ENCODE measurements at places on chromosomes 12 and 14.
A peak's percentile ranks its signal among the peaks of the same experiment; 100 is the strongest.

DNA sequence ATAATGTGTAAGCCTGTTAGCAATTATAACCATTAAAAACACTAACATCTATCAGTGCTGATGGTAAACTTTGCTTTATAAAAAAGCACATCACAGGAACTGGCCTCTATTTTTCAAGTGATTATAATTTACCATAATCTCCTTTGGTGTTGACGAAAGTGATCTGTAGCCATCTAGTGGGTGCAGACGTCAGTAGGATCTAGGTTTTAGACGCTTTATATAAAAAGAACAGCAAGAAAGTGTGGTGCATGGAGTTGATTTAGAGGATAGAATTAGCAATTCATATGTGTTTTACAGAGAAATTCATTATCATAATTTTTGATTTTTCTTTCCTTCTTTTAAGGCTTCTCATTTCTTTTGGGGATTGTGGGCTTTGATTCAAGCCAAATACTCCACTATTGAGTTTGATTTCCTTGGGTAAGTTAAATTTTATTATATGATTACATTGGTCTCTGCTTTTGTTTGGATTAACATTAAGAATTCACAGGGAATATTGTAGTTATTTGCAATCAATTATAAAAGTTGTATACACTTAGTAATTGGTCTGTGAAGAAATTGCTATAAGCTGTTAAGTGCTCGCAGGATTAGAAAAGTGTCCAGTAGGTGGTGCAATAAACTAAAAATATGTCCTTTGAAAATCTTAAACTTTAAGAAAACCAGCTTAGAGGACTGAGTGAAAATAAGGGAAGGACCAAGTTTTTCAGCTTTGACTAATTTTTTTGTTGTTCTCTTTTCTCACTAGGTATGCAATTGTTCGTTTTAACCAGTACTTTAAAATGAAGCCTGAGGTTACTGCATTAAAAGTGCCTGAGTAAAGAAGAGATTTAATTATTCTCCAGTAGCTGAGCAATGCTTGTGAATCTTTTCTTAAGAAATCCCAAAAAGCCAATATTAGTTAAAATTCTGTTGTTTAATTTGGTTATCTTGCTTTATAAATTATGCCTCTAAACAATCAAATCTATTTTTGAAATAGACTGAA, 59.5 kb downstream of the ETNK1 start:
- no peak for DNase-seq

DNA sequence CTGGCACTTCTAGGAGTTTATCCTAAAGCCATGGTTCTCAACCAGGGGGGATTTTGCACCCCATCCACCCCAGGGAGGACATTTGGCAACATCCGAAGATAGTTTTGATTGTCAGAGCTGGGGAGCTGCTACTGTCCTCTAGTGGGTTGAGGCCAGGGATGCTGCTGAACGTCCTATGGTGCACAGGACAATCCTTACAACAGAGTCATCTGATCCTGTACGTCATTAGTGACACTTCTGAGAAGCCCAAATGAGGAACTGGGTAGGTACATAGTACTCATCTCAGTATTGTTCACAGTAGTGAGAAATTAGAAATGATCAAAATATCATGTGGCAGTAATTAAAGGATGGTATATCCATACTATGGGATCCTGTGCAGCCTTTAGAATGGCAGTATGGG, 185.1 kb downstream of the CHST11 start:
- DNase-seq, result no peak

GRCh38 chr14:72603639-72604038, 290.3 kb downstream of the DPF3 start:
- DNase-seq, result no peak

DNA sequence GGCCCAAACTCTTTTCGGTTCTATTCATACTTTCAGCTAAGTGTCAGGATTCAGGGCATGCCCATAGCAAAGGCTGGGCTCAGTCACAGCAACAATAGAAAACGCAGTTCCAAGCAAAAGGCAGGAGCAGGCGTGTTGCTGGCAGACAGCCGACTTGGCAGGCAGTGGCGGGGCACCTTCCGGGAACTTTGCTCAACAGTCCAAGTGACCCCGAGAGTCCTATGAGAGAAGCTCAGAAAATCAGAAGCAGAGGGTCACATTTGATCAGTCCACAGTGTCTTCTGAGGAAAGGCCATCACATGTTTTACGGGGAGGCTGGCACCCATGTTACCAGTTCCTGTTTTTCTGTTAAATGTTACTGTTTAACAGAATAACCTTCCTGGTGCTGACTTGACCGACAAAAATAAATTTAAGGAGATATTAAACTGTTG, 115.0 kb downstream of the DACT1 start:
- no peak for DNase-seq

- no peak for DNase-seq
Measured at GRCh38 chr14:48275301-48275700, 599.9 kb upstream of the MDGA2 start.

DNA sequence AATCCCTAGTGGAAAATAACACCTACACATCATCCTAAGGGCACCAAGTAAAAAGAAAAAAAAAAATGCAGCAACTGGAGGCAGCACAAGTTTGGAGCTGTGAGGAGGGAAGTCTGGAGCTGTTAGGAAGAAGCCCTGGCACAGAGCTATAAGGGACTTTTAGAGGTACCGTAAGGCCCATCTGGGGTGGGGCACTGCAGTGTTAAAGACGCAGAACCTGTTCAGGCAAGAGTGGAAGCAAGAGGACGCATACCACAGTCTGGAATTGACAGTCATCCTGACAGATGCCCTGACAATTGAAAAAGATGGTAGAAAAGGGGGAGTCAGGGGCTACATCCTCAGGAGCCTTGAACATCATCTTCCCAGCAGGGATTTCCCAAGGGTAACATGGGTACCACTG, 195.9 kb upstream of the PLEKHG7 start:
- DNase-seq, result no peak

DNA sequence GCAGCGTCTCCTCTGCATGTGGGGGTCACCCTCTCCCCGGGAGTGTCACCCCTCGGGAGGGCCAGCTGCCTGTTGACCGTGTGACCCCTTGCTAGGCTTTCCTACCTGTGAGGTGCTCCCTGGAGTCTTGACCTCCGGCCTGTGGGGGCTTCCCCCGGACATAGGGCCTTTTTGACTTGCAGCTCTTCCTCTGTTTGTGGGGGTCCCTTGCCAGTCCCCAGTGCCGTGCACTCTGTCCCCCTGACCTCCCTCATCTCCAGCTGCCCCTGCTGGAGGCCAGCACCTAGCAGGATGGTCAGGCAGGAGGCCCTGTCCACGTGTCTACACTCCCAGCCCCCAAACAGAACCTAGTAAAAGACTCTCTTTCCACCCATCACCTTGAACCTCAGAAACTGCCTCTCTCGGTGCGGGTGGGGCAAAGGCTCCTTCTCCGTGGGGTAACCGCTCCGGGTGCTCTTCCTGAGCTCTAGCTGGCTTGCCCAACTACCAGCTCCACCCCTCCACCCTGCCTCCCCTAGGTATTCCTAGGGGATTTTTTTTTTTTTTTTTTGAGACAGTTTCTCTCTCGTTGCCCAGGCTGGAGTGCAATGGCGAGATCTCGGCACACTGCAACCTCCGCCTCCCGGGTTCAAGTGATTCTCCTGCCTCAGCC, 810 bp downstream of the AACS start:
- no peak for DNase-seq

DNA sequence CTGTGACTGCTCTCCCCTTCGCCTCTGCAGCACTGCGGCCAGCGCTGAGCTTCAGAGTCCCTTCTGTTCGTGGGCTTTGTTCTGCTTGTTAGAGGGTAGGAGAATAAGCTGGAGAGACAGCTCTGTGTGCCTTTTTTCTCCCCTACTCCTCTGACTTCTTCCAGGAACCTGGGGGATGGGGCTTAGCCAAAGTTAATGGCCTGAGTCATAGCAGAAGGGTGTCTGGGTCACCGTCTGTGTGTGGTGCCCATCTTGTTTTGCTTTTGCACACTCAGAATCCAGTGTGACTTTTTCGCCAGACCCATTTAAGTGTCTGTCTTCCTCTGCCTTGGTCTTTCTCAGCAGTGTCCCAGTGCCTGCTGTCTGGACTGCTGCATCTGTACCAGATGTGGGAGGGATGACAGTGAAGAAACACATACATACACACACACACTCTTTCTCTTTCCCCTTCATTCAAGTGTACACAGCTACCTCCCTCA, 3.0 kb downstream of the KIF5A start:
- DNase-seq, result no peak

GRCh38 chr14:103356024-103356682, 22.1 kb downstream of the EIF5 start:
- DNase-seq, result no peak

DNA sequence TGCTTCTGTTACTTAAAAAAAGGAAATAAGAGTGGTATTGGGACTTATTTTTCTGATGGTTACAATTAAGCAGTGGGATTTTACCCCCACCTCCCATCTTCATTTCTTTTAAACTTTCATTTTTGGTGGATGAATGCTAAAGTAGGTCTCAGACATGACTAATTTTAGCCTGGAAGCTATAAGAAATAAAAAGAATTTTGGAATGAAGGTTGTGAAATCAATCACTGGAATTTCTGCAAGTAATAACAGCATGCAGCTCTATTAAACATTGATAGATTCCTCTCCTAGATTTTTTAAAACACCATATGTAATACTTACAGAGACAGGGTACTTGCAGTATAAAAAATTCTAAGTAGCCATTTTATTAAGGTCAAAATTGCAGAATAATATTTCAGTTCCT, 164.2 kb upstream of the CLEC14A start:
- DNase-seq, result no peak

GRCh38 chr14:50774542-50775267, 56.3 kb downstream of the NIN start:
- no peak for DNase-seq

DNA sequence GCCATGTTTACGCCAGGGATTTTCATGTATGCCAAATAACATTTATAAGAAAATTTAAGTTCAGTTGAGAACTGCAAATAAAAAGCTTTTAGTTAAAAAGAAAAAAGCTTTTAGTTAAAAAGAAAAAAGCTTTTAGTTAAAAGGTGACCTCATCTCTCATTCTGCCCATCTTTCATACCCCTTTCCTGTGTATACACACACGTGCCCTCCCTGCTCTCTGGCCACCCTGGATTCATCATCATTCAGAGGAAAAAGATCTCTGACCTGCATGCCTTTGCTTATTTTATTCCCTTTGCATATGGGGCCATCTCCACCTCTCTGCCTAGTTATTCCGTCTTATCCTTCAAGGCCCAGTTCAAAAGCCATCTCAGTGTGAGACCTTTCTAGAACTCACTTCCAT, 38.1 kb upstream of the CDK17 start:
- no peak for DNase-seq

GRCh38 chr12:6536894-6537579, 2.7 kb downstream of the GAPDH start:
- peak; percentile 32 for DNase-seq

- DNase-seq, result no peak
Measured at GRCh38 chr12:89129167-89129870, 223.0 kb downstream of the DUSP6 start.

GRCh38 chr12:22409377-22410164, 75.1 kb upstream of the ST8SIA1 start:
- DNase-seq, result peak; percentile 18

DNA sequence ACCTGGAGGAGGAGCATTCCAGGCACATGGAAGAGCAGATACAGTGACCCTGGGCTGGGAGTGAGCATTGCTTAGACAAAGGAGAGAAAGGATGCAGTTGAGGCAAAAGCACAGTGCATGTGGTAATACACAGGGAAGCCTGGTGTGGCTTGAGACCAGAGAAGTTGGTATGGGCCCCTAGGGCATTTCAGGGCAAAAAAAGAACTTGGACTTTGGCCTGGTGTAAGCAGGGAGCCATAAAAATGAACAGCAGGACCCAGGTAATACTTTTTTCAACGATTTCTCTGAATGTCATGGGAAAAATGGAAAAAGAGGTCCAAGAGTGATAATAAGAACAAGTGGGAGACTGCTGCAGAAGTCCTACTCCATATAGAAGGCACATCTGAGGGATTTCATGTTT, 163.9 kb downstream of the ASCL4 start:
- DNase-seq, result no peak

- DNase-seq, result no peak
Measured at GRCh38 chr14:53523226-53523625, 370.1 kb upstream of the DDHD1 start.

DNA sequence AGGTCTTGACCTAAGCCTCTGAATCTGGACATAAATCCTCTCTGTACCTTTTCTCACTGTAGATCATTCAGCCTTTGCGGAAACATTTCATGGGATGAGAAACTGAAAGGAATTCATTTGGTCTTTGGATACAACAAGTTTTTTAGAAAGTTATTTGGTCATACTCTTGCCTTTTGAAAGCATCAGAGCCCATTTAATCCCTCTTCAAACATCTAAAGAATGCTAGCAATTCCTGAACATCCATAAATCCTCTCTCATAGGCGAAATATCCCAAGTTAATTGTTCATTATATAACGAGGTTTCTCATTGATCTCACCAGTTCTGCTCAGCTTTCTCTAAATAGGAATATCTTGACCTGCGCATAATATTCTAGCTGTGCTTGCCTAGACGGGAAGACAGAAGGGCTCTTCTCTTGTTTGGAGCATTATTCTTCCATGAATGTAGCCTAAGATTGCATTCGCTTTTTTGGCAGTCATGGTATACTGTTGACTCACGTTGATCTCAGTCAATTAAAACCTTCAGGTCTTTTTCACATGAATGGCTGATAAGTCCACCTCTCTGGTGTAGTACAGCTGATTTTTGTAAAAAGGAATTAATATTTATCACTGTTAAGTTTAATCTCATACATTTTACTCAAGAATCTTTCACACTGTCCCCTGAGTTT, 24.1 kb downstream of the NTN4 start:
- DNase-seq, result no peak

DNA sequence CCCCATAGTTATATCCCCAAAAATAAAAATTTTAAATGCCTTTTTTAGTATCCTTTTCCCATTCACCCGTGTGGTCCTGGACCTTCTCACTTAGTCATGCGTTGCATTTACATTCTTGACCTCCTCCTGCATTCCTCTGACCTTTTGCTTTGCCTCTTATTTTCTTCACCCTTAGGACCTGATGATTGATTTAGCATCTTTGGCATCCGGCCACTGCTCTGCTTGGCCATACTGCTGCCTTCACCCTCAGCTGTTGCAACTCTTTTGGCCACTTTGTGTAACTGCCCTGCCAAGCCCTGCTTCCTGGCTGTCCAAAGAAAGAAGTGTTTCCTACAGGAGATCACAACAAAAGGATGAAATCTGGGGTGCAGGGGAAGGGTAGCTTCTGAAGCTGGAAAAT, 48.8 kb upstream of the SLC38A4 start:
- no peak for DNase-seq

GRCh38 chr14:25308244-25308643, 258.3 kb upstream of the STXBP6 start:
- no peak for DNase-seq

GRCh38 chr12:57479043-57479375, 657 bp downstream of the ARHGAP9 start:
- DNase-seq, result no peak

GRCh38 chr14:71466251-71466650, 466.0 kb upstream of the RGS6 start:
- DNase-seq, result no peak

GRCh38 chr14:103071544-103072251, 12.3 kb upstream of the LBHD2 start:
- DNase-seq, result no peak

- DNase-seq, result no peak
Measured at GRCh38 chr12:51911788-51912711, 4.7 kb downstream of the ACVRL1 start.
